Activated CD4-positive, CD25-positive, alpha-beta regulatory T cell (primary cell): ENCODE measurements at places on chromosomes 6 and 20.
A peak's percentile ranks its signal among the peaks of the same experiment; 100 is the strongest.

GRCh38 chr20:13852306-13852705, 67.5 kb downstream of the NDUFAF5 start:
- DNase-seq, result no peak

DNA sequence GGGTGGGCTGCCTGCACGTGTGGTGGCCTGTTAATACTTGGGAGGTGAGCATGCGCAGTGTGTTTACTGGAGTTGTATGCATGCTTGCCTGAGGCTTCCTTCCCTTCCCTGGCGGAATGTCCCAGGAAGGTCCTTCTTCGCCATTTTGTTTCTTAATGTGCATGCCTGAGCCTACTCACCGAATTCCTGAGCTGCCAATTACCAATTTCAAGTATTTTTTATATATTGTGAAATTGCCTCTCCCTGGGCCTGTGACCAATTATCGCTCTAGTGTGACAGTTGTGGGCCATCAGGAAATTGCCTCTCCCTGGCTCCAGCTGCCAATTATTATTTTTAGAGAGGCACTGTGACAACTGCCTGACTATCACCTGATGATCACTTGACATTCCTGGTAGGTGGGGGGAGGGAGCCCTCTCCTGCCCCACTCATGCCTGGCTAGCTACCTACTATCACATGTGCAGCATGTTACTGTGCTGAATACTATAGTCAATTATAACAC, 70.0 kb downstream of the FAM50B start:
- no peak for DNase-seq

GRCh38 chr6:1187293-1188131, 124.4 kb upstream of the FOXQ1 start:
- no peak for DNase-seq

- DNase-seq, result no peak
Measured at GRCh38 chr20:57092112-57092899, 174.1 kb downstream of the BMP7 start.

DNA sequence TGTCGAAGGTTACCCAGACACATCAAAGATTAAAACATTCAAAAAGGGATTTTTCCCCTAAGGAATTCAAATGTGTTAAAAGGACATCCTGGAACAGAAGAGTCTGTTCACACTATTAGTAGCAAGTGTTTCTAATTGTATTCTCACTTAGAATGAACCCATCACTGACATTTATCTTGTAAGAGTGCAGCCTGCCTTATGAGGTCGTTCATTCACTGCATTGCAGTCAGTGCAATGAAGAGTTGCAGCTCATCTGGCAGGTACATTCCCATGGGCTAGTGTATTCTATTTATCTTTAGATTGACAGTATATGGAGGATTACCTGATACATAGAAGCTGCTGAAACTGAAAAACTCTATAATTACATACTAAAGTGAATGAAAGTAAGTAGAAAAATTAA, 36.5 kb downstream of the PHACTR1 start:
- DNase-seq, result no peak

DNA sequence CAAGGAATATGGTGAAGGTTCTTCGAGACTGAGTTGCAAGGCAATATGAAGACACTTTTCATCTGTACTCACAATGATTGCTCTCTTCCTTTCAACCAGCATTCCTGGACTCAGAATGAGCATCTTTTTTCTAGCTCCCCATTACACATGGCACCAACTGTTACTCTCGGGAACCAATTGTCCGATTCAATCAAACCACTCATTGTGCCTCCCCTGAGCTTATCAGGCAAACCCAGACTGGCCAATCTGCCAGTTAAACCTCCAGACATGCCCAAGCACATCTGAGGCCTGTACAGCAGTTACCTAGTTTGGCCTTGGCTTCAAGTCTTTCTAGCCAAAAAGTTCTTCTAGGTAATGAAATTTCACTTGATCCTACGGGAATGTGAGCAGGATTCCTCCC, 164.1 kb downstream of the ID4 start:
- DNase-seq, result no peak

DNA sequence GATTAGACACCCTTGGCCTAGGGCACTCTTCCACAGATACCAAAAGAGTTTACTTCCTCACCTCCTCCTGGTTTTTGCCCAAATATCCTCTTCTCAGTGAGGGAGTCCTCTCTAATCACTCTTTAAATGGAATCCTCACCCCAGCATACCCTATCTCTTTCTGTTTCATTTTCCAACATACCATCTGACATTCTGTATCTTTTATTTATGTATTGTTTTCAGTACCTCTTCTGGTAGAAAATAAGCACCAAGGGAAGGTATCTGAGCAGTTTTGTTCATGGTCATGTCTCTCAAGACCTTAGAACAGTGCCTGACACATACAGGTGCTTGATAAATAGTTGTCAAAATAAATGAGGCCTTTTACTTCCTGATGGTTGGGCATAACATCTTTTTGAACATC, 55.1 kb downstream of the KIAA0408 start:
- no peak for DNase-seq

DNA sequence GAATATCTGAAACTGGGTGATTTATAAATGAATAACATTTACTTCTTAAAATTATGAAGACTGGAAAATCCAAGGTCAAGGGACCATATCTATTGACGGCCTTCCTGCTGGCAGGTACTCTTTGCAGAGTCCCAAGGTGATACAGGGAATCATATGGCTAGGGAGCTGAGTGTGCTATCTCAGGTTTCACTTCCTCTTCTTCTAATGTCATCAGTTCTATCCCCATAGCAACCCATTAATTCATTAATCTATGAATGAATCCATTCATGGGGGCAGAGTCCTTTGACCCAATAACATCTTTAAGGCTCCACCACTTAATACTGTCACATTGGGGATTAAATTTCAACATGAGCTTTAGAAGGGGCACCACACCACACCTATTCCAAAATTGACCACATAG, 772.0 kb downstream of the HACE1 start:
- no peak for DNase-seq

- no peak for DNase-seq
Measured at GRCh38 chr6:160069050-160069454, 52.6 kb upstream of the SLC22A1 start.

- DNase-seq, result peak; percentile 49
Measured at GRCh38 chr6:117555882-117556498, 46.3 kb downstream of the GOPC start.

DNA sequence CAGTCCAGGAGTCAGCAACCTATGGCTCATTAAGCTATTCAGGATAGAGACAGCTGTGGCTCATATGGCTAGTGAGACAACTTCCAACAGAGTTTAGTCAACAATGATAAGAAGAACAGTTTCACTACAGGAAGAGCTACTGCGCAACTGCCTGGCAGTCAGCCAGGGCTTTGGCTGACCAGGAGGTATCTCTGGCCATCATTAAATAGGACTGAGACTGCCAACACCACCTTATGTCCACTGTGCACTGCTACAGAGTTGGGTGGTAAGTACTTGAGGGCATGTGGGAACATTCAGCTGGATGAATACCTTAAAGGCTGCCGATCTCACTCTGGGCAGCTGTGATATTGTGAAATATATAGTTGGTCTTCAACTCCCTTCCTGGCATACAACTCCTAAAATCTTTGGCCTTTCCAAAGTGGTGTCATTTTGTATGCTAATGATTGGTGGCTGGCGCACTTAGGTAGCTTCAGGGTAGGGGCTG, 52.2 kb upstream of the FAM83C start:
- DNase-seq, result no peak

DNA sequence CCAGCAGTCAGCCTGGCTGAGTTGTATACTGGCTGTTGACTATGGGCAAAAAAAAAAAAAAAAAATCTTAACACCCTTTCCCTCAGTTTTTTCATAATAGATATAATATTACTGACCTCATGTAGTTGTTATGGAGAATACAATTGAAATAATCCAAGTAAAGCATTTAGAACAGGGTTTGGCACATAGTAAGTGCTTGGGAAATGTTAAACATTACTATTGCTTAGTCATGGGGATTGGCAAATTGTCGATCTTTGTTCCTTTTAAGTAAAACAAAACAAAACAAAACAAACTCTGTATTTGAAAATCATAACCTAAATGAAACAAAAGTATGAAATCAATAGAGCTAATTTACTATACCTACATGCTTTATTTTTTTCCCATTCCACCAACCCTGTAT, 458.4 kb downstream of the GRIK2 start:
- DNase-seq, result no peak

DNA sequence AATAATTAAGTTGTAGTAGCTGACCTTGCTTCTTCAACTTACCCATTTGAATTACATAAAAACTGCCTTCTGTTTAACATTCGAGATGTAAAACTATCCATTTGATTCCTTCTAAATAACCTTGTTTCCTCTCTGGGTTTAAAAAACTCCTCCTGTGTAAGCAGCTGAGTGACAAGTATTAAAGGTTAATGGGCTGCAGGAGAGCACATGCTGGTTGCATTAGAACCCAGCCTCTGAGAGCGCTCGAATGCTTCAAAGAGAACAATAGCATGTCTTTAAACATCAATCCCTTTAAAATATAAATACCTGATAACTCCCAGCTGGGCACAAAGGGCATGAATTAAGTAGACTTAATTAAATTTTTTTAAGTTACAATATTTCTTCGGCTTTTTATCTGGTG, 215.8 kb downstream of the EYA4 start:
- no peak for DNase-seq

GRCh38 chr6:160013987-160014868, 45.3 kb downstream of the IGF2R start:
- no peak for DNase-seq

GRCh38 chr6:148413321-148414091, 70.9 kb downstream of the SASH1 start:
- no peak for DNase-seq

DNA sequence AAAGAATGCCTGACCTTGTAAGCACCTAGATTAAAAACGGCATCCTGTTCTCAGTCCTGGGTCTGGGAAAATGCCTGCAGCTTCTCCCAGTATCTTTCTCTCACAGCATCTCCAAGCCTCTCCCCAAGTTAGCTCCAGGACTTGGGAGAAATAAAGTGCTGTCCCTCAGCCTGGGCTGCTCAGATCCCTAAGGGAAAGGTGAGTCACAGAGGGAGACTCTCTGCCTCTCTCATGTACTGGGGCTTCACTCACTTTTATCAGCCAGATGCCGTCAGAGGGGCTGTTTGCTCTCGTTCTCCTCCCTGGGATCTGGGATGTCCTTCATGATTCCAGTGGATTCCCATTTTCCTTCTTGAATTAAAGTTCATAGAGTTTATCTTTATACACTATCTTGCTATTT, 293.6 kb downstream of the COL12A1 start:
- DNase-seq, result no peak

GRCh38 chr6:157505912-157506491, 125.0 kb downstream of the ZDHHC14 start:
- no peak for DNase-seq

DNA sequence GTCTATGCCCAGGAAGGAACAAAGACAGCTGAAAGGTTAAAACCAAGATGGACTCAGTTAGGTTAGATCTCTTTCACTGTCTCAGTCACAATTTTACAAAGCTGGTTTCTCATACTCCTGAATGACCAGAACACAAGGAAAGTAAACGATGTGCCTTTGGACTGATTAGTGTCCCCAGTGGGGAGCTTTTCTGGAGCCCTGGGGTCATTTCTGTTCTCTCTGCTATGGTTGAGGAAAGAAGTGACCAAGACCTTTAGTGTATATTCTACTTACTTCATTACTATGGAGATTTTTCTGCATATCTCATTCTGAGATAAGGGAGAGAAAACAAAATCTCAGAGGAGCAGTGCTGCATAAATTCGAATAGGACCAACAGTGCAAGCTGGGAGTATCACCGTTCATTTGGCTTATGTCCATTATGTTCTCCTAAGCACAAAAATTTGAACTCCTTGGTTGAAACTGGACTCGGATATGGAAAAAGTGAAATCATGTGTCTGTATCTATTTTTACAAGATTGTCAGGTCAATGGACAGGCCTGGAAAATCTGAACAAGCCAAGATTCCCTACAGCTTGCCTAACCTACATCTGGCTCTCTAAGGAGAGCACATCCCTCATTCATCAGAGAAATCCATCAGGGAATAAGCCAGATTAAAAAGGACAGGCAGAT, 34.4 kb upstream of the ENPP1 start:
- DNase-seq, result no peak

DNA sequence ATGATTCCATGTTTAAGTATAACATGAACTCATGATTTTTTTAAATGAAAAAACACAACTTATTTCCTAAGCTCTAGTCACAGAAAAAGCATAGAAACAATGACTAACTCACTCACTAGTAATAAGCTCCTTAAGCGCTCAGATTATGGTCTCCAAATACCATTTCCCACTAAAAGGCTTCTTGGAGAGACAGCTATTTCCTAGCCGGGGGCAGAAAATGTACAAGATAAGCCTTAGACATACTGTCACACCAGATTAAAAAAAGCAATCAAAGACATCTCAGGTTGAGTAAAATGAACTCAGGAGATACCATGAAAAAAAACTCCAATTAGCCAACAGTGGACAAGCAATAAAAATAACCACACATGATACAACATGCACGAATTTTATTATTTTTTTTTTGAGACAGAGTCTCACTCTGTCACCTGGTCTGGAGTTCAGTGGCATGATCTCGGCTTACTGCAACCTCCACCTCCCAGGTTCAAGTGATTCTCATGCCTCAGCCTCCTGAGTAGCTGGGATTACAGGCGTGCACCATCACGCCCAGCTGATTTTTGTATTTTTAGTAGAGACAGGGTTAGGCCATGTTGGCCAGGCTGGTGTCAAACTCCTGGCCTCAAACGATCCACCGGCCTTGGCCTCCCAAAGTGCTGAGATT, 14.9 kb downstream of the SRPK1 start:
- DNase-seq, result no peak

- DNase-seq, result no peak
Measured at GRCh38 chr20:48070991-48071652, 285.8 kb upstream of the SULF2 start.

DNA sequence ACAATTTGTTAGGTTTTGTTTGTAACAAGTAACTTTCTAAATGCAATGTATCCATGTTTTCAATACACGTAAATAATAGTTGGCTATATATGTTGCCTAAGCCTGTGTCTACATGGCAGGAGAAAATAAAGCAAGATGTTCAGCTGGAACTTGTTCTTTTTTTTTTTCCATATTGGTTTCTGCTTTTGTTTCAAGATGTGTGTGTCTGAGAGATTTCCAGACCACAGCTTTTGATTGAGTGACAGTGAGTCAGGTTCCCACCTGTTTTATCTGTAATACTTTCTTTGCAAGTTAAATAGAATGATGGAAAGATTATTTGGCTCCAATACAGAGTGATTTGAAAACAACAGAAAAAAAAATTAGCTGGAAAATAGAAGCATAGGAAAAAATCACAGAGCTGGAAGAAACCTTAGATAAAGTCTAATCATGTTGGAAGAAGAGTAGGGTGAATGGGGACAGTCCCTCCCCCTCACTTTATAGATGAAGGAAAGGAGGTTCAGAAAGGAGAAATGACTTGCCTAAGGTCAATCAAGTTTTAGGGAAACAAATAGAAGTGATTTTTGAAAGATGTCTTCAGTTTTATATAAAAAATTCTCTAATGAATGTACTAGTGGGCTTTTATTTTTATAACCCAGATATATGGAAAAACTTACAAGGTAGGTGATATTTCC, 150.9 kb upstream of the STMND1 start:
- no peak for DNase-seq
